ENCODE measurements at places on chromosomes 12 and 14. TPM values are rescaled to one million over a fixed set of nuclear protein-coding genes. Genes with fewer than 3 reads are reported as not detected.

GPR68 gene
- 4.4 TPM for total RNA-seq

RNU7-1 gene
- not detected for total RNA-seq

RD3L gene
- not detected for total RNA-seq

DAO gene
- total RNA-seq = not detected

IRF2BPL gene
- total RNA-seq = 58.8 TPM

DEPDC4 gene
- total RNA-seq = 1.3 TPM

CD163L1 gene
- total RNA-seq = 3.4 TPM

KCNH3 gene
- total RNA-seq = 10.3 TPM

FAM90A1 gene
- not detected for total RNA-seq

OR4Q2 gene
- total RNA-seq = not detected

ANKS1B gene
- 534 TPM for total RNA-seq

KRT83 gene
- not detected for total RNA-seq

KLHL33 gene
- under 0.01 TPM for total RNA-seq

SLC17A8 gene
- total RNA-seq = 0.63 TPM

PPP1R1A gene
- total RNA-seq = 10.0 TPM

CLEC4E gene
- total RNA-seq = not detected

CLEC6A gene
- not detected for total RNA-seq

CNIH1 gene
- total RNA-seq = 32.9 TPM

SLCO1A2 gene
- total RNA-seq = 7.5 TPM

CCDC38 gene
- total RNA-seq = not detected

DNAH10 gene
- total RNA-seq = 45.1 TPM

MIP gene
- total RNA-seq = not detected

Measured in parietal lobe (tissue), 2 donors.